B cell (primary cell): ENCODE measurements at places on chromosomes 7 and 10. TPM values are rescaled to one million over a fixed set of nuclear protein-coding genes. Genes with fewer than 3 reads are reported as not detected.

- no peak for DNase-seq
- no peak overlapping the region for H3K27ac ChIP-seq
- H3K27me3 ChIP-seq, result no peaks in the 10 kb centered on the region
Measured at GRCh38 chr10:24007359-24007758, 201.6 kb upstream of the KIAA1217 start.

- H3K4me3 ChIP-seq, result no peak overlapping the region
- no peaks in the 10 kb centered on the region for H3K36me3 ChIP-seq
- peaks cover 7% of the 10 kb centered on the region for H3K4me1 ChIP-seq
- DNase-seq, result no peak
- H3K27ac ChIP-seq, result no peak overlapping the region
- peaks cover 18% of the 10 kb centered on the region for H3K27me3 ChIP-seq
Measured at GRCh38 chr10:43305876-43306275, 39.0 kb upstream of the RASGEF1A start.

- no peak for DNase-seq
- no peaks in the 10 kb centered on the region for H3K27me3 ChIP-seq
- no peak overlapping the region for H3K4me3 ChIP-seq
Measured at GRCh38 chr10:11081408-11081807, 63.7 kb downstream of the CELF2 start.

GRCh38 chr10:24012249-24012803 lies 196.6 kb upstream of the KIAA1217 start:
- H3K27ac ChIP-seq, result no peak overlapping the region
- H3K4me3 ChIP-seq, result no peak overlapping the region
- H3K4me1 ChIP-seq, result no peaks in the 10 kb centered on the region
- no peak for DNase-seq
- no peaks in the 10 kb centered on the region for H3K27me3 ChIP-seq

DNA sequence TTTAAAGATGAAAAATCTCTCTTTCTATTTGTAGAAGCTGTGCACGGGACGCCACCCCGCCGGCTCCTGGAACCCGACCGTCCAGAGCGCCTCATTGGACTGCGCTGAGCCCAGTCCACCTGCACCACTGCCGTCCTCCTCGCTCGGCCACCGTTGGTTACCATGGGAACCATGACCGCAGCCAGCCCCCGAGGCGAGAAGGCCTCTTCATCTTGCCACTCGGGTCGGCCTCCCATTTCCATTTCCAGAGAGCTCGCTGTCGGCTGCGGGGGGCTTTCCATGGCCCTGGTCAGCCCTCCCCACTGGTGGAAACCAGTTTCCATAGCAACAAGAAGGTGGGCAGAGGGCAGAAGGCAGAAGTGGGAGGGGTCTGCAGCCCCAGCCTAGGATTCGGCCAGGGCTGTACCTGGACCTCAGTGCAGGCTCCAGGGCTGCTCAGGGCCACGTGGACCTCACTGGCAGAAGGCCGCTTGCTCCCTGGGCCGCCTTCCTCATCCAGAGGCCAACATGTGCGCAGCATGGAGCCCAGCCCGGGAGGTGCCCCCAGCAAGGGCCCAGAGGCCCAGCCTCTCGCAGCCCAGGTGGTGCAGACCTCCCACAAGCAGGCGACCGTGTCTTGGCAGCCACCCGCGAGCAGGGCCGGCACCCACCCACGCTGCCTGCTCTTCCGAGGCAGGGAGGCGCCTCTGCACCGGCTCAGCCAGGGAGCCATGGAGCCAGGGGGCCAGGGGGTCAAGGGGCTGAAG lies 283.5 kb upstream of the PPP2R2D start:
- no peak for DNase-seq
- H3K4me1 ChIP-seq, result no peaks in the 10 kb centered on the region
- no peak overlapping the region for H3K27ac ChIP-seq
- H3K27me3 ChIP-seq, result no peaks in the 10 kb centered on the region

GRCh38 chr7:130982160-130982638 lies 248.2 kb upstream of the KLF14 start:
- peak; percentile 70 for DNase-seq
- H3K4me1 ChIP-seq, result peaks cover 16% of the 10 kb centered on the region
- H3K36me3 ChIP-seq, result no peaks in the 10 kb centered on the region
- no peak overlapping the region for H3K4me3 ChIP-seq

GRCh38 chr10:7102084-7102483 lies 308.8 kb downstream of the SFMBT2 start:
- H3K27me3 ChIP-seq, result no peaks in the 10 kb centered on the region
- H3K4me3 ChIP-seq, result no peak overlapping the region
- no peak overlapping the region for H3K27ac ChIP-seq
- H3K4me1 ChIP-seq, result no peaks in the 10 kb centered on the region
- DNase-seq, result no peak

GRCh38 chr10:94546049-94546900 lies 687 bp downstream of the HELLS start:
- peak overlapping the region; percentile 67 for H3K27ac ChIP-seq
- peak; percentile 19 for DNase-seq
- H3K36me3 ChIP-seq, result no peaks in the 10 kb centered on the region
- H3K4me3 ChIP-seq, result peak overlapping the region; percentile 99
- peaks cover 14% of the 10 kb centered on the region for H3K4me1 ChIP-seq

DNA sequence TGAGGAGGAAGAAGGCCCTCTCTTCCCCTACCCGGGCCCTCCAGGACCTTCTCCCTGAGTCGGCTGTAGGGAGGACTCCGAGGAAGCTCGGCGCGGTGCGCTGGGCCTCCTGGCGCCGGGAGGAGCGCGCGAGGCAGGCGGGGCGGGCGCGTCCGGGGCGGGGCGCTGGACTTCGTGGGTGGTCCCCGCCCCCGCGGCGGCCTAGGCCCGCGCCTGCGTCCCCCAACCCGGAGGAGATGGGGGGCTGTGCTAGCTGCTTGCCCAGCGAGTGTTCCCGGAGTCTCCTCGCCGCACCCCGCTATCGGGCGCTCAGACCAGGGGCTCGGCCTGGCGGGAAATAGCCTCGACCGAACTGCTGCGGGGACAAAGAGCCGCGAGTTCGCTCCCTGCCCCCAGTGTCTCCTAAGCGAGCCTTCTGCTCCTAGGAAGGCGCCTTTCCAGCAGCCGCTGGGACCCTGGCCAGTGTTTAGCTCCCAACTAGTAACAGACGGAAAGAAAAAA lies 19.2 kb upstream of the SMO start:
- peaks cover 30% of the 10 kb centered on the region for H3K4me1 ChIP-seq
- no peaks in the 10 kb centered on the region for H3K27me3 ChIP-seq
- no peaks in the 10 kb centered on the region for H3K36me3 ChIP-seq
- DNase-seq, result peak; percentile 65

DNA sequence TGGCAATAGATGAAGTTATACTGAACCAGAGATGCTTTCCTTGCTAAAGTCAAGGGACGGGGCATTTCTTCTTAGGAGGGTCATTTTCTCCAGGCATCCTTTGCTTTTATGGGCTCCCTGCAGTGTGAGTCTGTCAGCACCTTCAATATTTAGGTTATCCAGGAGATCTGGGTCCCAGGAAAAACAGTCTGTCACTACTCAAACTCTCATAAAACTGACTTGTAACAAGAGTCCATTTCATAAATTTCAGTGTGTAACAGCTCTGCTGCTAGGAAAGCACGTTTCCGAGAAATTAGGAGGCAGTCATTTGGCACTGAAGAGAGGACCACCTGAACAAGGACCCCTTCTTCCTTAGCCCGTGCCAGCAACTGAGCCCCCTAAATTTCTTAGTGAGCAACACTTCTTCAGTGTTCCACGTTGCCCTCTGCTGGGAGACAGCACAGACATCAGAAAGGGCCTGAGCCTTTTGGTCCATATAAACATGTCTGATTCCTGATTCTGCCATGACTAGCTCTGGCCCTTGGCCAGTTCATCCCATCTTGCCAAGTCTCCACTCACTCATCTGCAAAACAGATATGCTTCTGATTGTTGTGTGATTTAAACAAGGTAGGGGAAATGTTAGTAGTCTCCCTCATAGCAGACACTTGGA lies 7.2 kb downstream of the GCC1 start:
- H3K36me3 ChIP-seq, result peaks cover 42% of the 10 kb centered on the region
- no peak overlapping the region for H3K4me3 ChIP-seq

DNA sequence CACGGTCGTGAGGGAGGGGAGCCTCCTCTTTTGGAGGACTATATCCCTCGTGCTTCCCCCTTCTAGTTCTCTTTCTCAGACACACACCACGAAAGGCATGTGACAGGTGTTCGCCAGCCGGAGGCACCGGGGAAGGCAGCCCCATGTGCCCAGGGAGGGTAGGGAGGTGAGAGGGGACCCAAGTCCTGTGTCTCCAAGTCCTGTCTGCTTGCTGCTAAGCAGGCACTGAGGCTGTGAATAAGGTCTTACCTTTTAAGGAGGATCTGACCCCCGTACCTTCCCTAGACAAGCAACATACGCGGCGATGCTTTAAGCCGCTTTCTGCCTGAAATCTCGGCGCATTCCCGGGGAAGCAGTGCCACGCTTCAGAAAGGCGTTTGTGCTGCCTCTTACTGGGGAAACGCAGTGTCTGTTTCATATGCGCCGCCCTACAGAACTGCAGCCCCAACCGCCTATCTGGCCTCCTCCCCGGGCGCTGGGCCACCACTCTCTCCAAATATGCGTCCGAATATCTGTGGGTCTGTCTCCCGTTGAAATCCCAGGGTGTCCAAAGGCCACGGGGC lies 770 bp downstream of the PLXNA4 start:
- H3K4me1 ChIP-seq, result no peaks in the 10 kb centered on the region
- H3K4me3 ChIP-seq, result no peak overlapping the region
- H3K27me3 ChIP-seq, result peaks cover 42% of the 10 kb centered on the region
- H3K36me3 ChIP-seq, result no peaks in the 10 kb centered on the region
- DNase-seq, result no peak
- H3K27ac ChIP-seq, result no peak overlapping the region

DNA sequence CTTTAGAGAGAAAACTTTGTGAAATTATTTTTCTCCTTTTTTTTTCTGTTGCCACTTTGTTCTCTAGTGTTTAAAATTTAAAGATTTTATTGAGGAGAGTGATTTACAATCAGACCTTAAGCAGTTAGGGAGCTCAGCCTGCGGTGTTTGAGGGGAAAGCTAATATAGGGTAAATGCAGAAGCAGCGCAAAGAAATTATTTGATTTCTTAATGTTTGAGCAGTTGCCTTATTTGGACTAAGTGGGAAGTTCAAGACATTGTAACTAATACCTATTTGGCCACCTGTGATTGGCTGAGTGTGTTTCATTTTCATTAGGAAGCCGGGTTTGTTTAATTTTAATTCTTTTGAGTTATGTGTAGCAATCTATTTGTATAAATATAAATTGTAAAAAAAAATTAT lies 25.3 kb downstream of the WAC start:
- peaks cover 19% of the 10 kb centered on the region for H3K36me3 ChIP-seq
- DNase-seq, result no peak
- H3K4me1 ChIP-seq, result peaks cover 27% of the 10 kb centered on the region
- H3K27me3 ChIP-seq, result no peaks in the 10 kb centered on the region
- H3K27ac ChIP-seq, result no peak overlapping the region

- H3K27me3 ChIP-seq, result no peaks in the 10 kb centered on the region
- H3K36me3 ChIP-seq, result no peaks in the 10 kb centered on the region
- DNase-seq, result no peak
- no peaks in the 10 kb centered on the region for H3K4me1 ChIP-seq
Measured at GRCh38 chr7:137635874-137636273, 210.9 kb downstream of the DGKI start.

DNA sequence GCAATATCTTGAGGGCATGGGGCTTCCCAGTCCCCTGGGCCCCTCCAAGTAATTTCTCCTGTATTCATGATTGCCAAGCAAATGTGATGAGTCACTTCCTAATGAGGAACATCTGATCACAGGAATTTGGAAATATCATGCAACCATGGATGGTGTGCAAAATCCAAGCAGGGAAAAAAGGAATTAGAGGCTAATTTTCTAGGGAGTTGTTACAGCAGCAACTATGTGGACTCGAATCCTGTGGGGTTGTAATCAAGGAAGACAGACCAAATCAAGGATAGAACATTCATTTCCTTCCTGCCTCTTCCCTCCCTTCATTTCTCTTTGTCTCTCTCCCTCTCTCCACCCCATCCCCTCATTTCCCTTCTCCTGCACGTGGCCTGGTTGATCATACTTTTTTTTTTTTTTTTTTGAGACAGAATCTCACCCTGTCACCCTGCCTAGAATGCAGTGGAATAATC lies 23.9 kb upstream of the AGFG2 start:
- H3K36me3 ChIP-seq, result no peaks in the 10 kb centered on the region
- H3K4me1 ChIP-seq, result peaks cover 14% of the 10 kb centered on the region
- H3K4me3 ChIP-seq, result no peak overlapping the region

DNA sequence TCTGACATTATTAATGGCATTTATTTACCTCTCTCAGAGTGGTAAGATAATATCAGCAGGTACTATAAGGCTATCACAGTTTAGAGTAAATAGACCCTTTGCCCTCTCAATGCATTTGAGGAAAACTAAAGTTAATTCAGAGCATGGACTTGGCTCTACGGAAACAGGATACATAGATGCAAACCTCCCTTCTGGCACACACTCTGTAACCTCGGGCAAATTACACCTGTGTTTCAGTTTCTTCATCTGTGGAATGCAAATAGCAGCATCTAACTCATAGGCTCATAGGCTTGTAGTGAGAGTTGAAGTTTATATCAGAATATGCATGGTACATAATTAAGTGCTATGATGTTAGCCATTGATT lies 5.6 kb downstream of the RAPGEF5 start:
- DNase-seq, result no peak
- H3K4me3 ChIP-seq, result no peak overlapping the region
- no peak overlapping the region for H3K27ac ChIP-seq

GRCh38 chr7:121504482-121504881 lies 108.4 kb upstream of the FAM3C start:
- H3K4me3 ChIP-seq, result no peak overlapping the region
- H3K27ac ChIP-seq, result no peak overlapping the region
- DNase-seq, result no peak
- H3K4me1 ChIP-seq, result no peaks in the 10 kb centered on the region

DNA sequence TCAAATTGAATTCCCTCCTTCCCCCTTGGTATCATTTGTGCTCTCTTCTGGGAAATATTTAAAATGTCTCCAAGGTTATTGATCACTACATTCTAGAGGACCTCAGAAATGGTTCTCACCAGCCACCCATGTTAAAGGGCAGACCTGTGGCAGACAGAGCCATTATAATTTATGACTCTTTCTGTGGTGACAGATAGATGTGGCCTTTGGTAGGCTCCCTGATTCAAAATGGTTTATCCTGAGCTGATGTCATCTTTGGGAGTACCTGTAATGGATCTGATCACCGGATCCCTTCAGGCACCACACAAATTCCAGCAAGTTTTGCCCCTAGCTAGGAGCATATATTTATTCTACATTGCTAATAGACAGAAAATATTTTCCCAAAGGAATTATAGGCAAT lies 267.5 kb downstream of the SDK1 start:
- H3K4me3 ChIP-seq, result no peak overlapping the region
- no peak overlapping the region for H3K27ac ChIP-seq
- H3K4me1 ChIP-seq, result no peaks in the 10 kb centered on the region
- no peaks in the 10 kb centered on the region for H3K36me3 ChIP-seq
- no peak for DNase-seq

NPFFR1 gene
- total RNA-seq, result not detected in 2 replicates

BPGM gene
- 8.7 and 9.7 TPM in 2 replicates for total RNA-seq

MAGI2 gene
- total RNA-seq, result 0.64 and 0.75 TPM in 2 replicates

PPP1R3C gene
- not detected in 2 replicates for total RNA-seq
